ENCODE measurements at places on chromosomes 6 and 20.

GRCh38 chr6:83514866-83515466 is 2.6 kb downstream of the PRSS35 start:
- peak; percentile 71 for DNase-seq

- DNase-seq: no peak
Measured at GRCh38 chr6:119079283-119079809, 882 bp upstream of the FAM184A start.

GRCh38 chr6:156348424-156348823 is 428.8 kb upstream of the ARID1B start:
- peak; percentile 50 for DNase-seq

- DNase-seq: no peak
Measured at GRCh38 chr20:61819574-61819846, 246.2 kb downstream of the TAF4 start.

GRCh38 chr20:25033924-25034300 is 24.0 kb downstream of the ACSS1 start:
- no peak for DNase-seq

DNA sequence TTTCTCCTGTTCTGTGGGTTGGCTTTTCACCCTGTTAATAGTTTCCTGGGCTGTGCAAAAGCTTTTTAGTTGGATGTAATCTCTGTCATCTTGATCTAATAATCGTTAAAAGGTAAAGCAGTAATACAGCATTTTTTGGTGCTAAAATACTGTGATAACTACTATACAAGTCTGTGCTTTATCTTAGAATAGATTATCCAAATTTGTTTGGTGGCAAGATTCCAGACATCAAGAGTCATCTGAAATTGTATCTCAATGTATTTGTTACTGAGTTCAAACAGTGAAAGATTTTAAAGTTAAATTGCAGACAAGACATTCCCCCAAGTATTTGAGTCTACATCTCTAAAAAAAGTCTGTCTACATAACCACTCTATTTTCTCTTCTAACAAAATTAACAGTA is 18.8 kb downstream of the TBPL1 start:
- no peak for DNase-seq

- no peak for DNase-seq
Measured at GRCh38 chr20:46770330-46771194, 61.1 kb downstream of the SLC2A10 start.

DNA sequence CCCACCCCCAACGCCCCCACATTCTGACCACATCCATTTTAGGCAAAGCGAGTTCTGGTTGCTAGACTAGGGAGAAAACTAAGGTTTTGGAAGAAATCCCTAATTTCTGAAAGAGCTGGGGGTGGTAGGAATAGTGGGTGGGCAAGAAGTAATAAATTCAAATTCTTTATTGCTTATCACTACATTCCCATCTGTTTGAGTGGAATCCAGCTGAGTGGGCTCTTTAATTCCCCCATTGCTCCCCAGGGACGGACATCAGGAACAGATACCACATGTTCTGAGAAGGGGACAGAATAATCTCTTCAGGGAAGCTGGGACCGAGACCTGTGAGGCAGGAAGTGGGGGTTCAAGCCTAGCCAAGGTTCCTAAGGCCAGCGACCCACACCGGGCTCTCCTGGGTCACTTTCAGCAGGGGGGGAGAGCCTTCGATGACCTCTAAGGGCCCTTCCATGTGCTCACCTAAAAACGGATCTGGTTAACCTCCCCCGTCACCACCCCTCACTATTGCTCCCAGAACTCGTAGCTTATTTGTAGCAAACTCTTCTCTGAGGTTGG is 42.3 kb upstream of the MRPS10 start:
- DNase-seq: no peak

GRCh38 chr20:37505263-37506151 is 15.5 kb upstream of the NNAT start:
- DNase-seq: no peak

GRCh38 chr20:19025430-19026120 is 186.9 kb upstream of the SLC24A3 start:
- DNase-seq: no peak

DNA sequence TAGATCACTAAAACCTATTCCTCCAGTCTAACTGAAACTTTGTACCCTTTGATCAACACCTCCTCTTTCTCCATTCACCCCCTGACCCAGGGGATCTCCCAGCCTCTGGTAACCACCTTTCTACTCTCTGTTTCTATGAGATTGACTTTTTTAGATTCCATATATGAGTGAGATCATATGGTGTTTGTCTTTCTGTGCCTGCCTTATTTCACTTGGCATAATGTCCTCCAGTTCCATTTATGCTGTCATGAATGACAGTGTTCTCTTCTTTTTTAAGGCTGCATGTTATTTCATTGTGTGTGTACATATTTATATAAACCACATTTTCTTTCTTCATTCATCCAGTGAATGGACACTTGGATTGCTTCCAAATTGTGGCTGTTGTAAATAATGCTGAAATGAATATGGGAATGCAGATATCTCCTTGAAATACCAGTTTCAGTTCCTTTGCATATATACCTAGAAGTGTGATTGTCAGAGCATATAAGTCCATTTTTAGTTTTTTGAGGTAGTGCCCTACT is 57.7 kb downstream of the DHX35 start:
- no peak for DNase-seq

DNA sequence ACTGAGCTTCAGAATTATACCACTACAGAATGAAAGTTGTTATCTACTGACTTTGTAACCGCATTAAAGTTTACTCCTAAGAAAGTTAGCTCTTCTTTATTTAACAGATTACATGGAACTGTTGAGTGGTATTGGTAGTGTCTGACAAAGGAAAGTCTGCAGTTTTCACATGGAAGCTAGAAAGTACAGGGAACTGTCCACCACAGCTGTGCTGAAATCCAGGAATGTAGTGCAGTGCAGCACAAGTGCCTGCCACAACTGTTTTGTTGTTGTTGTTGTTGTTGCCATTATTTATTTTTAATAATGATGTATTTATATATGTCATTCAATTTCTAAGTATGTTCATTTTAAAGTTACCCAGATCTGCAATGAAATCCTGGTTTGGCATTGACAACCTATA is 464.9 kb downstream of the TBC1D32 start:
- no peak for DNase-seq

DNA sequence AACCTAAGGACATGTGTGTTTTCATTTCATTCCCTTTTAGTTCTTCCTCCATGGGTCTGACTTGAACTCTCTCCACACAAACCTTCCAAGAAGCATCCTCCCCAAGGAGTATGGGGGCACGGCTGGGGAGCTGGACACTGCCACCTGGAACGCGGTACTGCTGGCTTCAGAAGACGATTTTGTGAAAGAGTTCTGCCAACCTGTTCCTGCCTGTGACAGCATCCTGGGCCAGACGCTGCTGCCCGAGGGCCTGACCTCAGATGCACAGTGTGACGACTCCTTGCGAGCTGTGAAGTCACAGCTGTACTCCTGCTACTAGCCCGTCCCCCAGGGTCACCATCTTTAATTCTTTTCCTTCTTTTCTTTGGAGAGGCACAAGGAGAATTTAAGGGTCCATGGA is 13.5 kb downstream of the TTPAL start:
- no peak for DNase-seq

DNA sequence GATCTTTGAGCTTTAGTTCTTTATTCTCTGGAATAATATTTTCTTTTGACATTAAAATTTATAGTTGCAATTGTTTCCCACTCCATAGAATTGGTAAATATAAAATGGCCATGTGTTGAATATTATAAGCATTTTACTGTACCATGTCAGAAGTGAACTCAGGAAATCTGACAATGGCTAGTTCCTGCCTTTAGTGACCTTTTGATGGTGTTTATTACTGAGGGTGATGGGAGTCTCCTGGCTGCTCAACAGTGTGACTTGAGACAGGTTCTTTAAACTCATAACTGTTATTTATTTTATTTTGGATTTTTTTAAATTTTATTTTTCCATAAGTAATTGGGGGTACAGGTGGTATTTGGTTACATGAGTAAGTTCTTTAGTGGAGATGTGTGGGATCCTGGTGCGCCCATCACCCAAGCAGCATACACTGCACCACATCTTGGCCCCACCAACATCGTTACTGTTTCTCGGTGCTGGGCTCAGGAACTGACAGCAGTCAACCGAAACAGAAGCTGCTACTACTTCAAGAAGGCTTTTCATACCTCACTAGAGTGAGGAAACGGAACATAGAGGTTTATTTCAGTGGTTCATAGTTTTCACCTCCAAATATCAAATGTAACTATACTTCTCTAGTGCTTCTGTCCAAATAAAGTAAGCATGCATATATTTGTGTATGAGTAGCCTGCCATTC is 90.4 kb downstream of the PLEKHG1 start:
- DNase-seq: no peak

DNA sequence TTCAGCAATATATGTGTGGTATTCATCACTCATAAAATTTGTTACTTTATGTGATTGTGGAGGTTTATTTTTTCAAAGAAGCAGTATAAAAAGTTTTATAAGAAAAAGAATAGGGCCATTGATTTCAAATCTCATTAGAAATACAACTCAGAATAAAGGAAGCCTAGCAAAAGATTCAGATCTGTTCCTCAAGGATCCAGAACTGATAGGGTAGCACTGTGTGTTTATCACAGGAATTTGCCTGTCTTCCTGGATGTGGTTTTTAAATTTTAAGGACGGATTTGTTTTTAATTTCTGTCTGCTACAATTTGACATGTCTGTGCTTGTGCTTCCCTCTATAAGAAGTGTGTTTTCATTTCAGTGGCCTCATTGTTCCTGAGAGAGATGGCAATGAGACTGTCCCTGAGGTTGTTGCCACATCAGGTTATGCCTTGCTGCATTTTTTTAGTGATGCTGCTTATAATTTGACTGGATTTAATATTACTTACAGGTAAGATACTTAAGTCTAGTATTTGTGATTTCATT is 74.6 kb downstream of the ATRN start:
- DNase-seq: no peak

- peak; percentile 26 for DNase-seq
Measured at GRCh38 chr6:7106752-7107577, 796 bp upstream of the RREB1 start.

- no peak for DNase-seq
Measured at GRCh38 chr6:1250489-1251197, 61.3 kb upstream of the FOXQ1 start.

DNA sequence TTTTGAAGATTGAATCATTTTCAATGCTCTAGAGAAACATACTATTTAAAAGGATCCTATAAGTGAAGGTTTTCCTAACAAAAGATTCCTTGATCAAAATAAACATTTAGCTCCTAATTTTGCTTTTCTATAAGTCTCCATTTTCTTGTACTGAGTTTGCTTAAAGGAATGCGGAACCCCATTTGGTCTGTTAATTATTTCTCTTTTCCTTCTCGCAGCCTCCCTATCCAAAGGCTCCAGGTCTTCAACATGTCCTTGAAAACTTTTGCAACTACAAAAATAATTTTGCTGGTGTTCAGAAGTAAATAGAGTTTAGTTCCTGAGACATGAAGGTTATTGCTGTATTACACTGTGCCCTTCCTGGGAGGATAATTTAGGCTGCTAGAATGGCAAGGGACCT is 8.3 kb upstream of the NPEPL1 start:
- DNase-seq: no peak

DNA sequence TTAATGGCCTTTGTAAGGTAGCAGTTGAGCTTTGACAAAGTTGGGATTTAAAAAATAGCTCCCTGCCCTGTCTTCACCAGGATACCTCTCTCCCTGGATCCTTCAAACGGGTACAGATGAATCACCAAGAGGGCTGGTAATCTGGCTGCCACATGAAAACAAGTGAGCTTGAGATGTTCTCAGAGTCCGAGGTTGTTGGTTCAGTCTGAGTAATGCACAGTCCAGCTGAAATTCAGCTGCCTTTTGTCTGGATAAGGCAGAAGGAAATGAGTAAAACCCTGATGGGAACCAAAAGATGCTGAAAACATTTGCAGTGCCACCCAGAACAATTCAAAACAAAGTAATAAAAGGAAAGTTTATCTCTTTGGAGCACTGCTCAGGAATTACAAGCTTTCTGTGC is 86.8 kb downstream of the GJA1 start:
- no peak for DNase-seq

GRCh38 chr6:149492798-149493343 is 8.1 kb upstream of the ZC3H12D start:
- no peak for DNase-seq

- no peak for DNase-seq
Measured at GRCh38 chr6:108619431-108620197, 58.9 kb downstream of the FOXO3 start.

GRCh38 chr6:88472851-88473525 is 306.8 kb upstream of the CNR1 start:
- no peak for DNase-seq
